Fibroblast of the aortic adventitia (primary cell): ENCODE measurements at places on chromosomes 3 and 15.

DNA sequence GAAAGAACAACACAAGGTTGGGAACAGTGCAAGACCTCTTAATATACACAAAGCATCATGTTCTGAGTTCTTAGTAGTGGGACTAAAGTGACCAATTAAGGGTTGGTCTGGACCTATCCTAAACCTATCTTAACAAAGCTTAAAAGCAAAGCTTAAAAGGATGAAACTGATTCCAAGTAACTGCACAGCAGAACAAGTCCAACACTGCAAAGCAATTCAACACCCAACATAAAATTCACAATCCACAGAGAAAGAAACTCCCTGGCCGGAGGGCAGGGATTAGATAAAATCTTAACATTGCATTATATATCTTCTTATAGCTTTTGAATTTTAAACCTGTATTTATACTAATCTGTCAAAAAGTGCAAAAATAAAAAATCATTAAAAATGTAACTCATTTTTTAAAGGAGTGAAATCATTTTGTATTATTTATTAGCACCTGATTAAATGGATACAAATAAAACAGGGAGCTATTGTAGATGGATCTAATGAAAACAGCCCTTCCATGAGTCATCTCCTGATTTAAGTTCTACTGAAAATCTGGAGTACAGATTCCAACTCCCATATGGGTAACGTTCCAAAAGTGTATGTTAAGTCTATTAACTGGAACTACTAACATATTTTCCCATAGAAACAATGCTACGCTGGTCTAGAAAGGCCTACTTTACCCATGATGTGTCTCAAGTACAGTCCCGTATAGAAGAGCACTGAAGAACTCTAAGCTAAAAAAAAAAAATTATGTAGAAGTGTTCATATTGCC lies 34.9 kb downstream of the PIK3R4 start:
- DNase-seq, result no peak

- peak; percentile 66 for DNase-seq
Observed at GRCh38 chr3:27606537-27606936, 115.6 kb downstream of the EOMES start.

- no peak for DNase-seq
Observed at GRCh38 chr15:101013201-101013550, 94.0 kb downstream of the LRRK1 start.

DNA sequence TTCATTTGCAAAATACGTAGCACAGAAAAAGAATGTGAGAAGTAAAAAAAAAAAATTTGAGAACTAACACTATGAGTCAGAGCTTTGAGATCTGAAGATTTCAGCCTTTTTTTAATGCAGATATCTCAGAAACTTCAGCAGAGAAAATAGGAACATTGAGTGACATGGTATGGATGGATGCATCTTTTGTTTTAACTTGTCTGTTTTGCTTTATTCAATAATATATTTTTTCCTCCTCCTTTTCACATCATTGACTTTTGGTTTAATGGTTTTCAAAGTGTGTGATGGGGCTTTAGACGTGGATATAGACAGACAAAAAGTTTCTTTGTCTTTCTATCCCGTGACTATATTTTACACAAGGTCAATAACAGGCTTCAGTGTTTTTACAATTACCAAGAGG lies 426.7 kb upstream of the FRG2C start:
- DNase-seq, result no peak

GRCh38 chr3:128847666-128848370 lies 31.6 kb upstream of the ACAD9 start:
- no peak for DNase-seq

DNA sequence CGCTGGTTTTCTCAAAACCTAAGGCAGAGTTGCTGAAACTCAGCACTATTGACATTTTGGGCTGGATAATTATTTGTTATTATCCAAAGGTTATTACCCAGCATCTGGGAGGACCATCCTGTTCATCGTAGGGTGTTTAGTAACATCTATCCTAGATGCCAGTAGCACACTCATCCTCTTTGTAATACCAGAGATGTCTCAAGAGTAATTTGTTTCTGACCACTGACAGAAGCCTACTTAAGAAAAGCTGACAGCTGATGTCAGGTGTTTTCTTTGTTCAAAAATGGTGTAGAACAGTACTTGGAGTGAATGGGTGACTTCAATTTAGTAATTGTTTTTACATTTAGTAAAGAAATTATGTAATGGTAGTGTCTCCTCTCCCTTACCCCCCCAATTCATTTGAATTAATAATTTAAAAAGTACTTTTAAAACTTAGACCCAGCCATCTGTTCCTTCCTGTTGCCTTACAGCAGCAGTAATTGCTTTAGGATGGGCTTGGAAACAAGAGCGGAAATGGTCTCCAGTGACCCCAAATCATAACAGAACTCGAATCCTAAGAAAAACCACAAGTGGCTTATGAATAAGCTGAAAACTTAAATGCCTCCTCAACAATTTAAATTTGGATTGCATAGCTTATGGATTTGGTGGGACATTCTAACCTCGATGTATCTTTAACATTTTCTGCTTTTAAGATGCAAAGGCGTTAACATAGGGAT lies 105.4 kb downstream of the PTPRG start:
- no peak for DNase-seq

DNA sequence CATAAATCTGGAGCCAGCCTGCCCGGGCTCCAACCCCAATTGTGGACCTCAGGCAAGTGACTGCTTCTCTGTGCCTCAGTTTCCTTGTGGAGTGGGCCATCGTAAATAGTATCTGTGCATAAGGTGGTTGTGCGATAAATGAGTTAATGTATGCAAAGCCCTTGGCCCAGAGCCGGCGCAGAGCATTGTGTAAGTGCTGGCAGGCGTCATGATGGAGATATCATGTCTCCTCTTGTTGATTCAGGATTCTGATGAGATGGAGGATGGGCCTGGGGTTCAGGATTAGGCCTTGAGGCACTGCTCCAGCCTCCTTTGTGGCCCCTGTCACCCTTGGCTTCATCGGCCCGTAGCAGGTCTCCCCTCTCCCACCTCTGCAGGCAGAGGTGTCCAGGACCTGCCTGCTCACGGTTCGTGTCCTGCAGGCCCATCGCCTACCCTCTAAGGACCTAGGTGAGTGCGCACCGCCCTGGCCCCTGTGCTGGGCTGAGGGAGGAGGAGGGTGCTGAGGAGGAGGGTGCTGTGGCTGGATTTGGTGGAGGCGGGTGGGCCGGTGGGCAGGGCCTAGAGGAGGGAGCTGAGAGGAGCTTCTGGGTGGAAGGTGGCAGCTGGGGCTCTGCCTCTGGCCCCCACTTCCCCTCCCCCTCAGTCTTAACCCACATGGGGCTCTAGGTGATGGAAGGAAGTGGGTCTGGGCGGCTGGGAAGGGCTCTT lies 1.3 kb downstream of the PLA2G4B start:
- no peak for DNase-seq

GRCh38 chr3:1942781-1943180 lies 155.9 kb upstream of the CNTN4 start:
- DNase-seq, result no peak

GRCh38 chr15:95988574-95988887 lies 342.0 kb upstream of the NR2F2 start:
- DNase-seq, result no peak

DNA sequence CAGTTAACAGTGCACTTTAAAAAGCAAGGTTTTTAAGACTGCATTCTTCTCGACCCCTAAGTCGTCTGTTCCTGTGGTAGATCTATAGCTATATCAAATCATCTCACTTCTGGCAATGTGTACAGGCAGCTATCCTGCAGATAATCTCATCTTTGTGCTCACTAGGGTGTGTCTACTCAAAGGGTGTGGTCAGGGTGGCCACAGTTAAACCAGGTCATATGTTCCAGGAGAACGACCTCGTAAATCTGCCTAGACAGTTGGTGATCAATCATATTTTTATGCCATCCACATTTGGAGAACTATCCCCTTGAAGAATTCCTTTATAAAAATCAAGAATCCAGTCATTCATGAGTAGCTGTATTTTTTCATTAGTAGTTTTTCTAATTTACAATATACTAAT lies 3.0 kb downstream of the VEPH1 start:
- DNase-seq, result no peak

- no peak for DNase-seq
Observed at GRCh38 chr3:42205800-42206514, 60.0 kb downstream of the CCK start.

- DNase-seq, result no peak
Observed at GRCh38 chr15:73338058-73338457, 30.7 kb downstream of the HCN4 start.

GRCh38 chr3:124202754-124203153 lies 210.8 kb upstream of the ROPN1 start:
- peak; percentile 10 for DNase-seq

GRCh38 chr15:94287794-94288246 lies 56.5 kb downstream of the MCTP2 start:
- no peak for DNase-seq

GRCh38 chr3:24287755-24288450 lies 206.7 kb downstream of the THRB start:
- peak; percentile 39 for DNase-seq

DNA sequence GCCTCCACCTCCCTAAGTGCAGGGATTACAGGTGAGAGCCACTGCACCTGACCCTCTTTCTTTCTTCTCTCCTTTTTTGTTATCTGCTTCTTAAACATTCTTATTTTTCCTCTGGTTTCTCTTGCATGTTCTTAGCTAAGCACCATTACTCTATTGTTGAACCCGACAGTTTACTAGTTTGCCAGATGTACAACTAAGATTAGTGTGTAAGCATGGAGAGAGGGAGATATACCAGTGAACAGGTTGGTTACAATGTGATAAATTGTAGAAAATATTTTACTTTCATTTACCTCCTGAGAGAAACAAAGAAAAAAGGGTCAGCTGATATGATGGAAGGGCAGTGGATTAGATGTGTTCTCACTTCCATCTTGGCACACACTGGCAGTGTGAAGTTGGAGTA lies 4.9 kb downstream of the HAUS2 start:
- no peak for DNase-seq

GRCh38 chr15:71780115-71780976 lies 30.0 kb upstream of the NR2E3 start:
- peak; percentile 81 for DNase-seq

GRCh38 chr3:148642214-148642613 lies 55.5 kb upstream of the AGTR1 start:
- DNase-seq, result peak; percentile 5

GRCh38 chr3:13042715-13043271 lies 30.4 kb downstream of the IQSEC1 start:
- no peak for DNase-seq

DNA sequence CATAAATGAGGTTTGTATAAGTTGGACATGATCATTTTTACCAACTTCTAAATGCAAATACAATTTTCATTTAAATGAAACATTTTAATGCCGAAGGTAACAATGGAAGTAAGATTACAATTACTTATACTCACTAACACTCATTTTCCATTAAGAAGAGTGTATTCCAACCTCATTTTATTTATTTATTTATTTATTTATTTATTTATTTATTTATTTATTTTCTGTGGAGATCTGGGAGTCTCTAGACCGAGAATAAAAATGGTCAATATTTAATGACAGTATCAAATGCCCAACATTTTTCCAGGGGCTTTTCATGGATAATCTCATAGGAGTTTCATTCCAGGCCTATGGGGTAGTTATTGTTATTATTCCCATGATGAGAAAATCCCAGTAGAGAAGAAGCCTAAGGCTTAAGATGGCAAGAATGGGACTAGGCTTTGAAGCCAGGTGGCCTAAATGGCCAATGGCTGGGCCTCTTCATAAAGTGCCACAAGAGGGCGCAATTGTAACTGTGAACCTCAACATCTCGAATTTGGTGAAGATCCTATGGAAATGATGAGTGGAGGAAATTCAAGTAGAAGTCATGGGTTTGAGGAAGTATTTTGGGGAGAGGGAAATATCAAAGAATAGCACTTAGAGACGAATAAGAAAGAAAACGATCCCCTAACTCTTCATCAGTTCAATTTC lies 21.3 kb downstream of the VGLL3 start:
- DNase-seq, result peak; percentile 76

DNA sequence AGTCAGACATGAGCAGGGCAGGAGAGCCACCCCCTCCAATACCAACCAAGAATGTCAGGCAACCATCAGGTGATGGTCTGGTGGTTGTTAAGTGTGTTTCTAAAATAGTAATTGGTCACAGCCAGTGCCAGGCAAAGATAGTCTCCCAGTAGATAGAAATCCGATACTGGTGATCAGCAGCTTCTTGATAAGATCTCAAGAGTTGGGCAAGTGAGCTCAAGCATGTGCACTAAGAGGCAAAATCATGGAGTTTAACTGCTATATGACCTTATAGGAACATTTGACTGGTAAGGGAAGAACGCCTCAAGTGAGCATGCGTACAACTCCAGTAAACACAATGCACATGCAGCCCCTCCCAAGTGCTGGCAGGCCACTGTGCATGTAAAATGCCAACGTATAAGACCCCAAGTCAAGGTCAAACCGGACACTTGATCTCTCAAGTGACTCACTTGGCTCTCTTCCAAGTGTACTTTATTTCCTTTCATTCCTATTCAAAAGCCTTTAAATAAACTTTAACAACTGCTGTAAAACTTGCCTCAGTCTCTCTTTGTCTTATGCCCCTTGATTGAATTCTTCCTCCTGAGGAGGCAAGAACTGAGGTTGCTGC lies 36.0 kb upstream of the CBLB start:
- DNase-seq, result no peak

GRCh38 chr3:125003859-125004595 lies 51.8 kb downstream of the HEG1 start:
- no peak for DNase-seq

DNA sequence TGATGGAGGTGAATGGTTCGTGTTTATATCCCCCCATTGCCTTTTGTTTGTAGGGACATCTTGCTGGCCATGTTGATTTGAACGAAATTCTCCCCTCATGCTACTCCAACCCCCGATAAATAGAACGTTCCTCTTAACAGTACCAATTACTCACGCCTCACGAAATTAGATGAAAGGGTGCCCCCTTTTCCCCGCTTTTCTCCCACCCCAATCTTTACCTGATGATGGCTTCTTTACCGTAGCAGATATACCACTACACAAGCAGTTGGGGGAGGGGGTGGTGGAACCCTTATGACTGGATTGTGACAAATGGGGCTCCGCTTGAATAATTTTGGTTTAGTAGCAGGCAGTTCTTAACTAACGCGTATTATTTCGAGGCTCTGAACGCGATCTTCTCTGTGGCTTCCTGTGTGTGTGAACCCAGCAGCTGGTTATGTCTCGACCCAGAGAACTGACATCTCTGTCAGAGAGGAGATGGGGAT lies 1.1 kb downstream of the PIAS1 start:
- DNase-seq, result peak; percentile 43

DNA sequence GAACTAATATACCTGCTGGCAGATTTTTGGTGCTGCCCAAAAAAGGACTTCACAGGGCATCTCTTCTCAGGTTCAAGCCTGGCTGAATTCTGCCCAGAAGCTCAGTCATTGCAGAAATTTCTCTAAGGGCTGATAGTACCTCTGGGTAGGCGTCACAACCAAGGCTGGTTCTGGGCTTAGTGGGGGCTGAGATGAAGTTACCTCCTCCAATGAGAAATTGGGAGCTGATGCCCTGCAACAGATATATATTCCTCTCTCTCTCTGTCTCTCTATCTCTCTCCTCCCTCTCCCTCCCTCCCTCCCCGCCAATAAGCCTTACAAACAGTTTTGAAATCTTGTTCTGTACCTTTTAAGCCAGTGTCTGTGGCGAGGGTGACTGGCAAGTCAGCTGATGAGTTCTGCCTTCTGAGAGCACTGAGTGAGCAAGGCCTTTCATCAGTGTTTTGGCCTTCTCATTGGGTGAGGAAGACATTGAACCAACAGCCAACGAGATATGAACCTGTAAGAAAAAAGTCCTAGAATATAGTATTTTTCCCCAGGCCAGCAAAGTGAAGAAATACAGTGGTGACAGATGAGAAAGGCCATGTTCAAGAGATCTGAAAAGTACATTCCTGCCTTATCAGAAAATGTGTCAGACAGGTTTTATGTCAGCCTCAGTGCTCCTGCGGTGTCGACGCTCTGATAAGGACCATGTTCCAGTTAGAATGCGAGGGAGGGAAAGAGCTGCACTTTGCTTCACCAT lies 45.5 kb downstream of the TMEM39A start:
- DNase-seq, result no peak
